Astrocyte (in vitro differentiated cells and primary cell): ENCODE measurements at places on chromosomes 2 and 18.

GRCh38 chr2:17594533-17595401 lies 54.3 kb downstream of the VSNL1 start:
- DNase-seq, result peak; percentile 84
- H3K27ac ChIP-seq, result peak overlapping the region; percentile 14
- no peak overlapping the region for H3K4me3 ChIP-seq
- H3K4me1 ChIP-seq, result peaks cover 9% of the 10 kb centered on the region

- H3K4me1 ChIP-seq, result no peaks in the 10 kb centered on the region
- H3K4me3 ChIP-seq, result no peak overlapping the region
- H3K27me3 ChIP-seq, result no peaks in the 10 kb centered on the region
- no peaks in the 10 kb centered on the region for H3K36me3 ChIP-seq
Measured at GRCh38 chr2:21567395-21567794, 443.6 kb downstream of the TDRD15 start.

GRCh38 chr18:50297621-50298442 lies 10.3 kb upstream of the CXXC1 start:
- no peak overlapping the region for H3K27ac ChIP-seq
- peak overlapping the region; percentile 70 for H3K4me3 ChIP-seq
- DNase-seq, result peak; percentile 65
- no peaks in the 10 kb centered on the region for H3K36me3 ChIP-seq
- peaks cover 23% of the 10 kb centered on the region for H3K27me3 ChIP-seq

DNA sequence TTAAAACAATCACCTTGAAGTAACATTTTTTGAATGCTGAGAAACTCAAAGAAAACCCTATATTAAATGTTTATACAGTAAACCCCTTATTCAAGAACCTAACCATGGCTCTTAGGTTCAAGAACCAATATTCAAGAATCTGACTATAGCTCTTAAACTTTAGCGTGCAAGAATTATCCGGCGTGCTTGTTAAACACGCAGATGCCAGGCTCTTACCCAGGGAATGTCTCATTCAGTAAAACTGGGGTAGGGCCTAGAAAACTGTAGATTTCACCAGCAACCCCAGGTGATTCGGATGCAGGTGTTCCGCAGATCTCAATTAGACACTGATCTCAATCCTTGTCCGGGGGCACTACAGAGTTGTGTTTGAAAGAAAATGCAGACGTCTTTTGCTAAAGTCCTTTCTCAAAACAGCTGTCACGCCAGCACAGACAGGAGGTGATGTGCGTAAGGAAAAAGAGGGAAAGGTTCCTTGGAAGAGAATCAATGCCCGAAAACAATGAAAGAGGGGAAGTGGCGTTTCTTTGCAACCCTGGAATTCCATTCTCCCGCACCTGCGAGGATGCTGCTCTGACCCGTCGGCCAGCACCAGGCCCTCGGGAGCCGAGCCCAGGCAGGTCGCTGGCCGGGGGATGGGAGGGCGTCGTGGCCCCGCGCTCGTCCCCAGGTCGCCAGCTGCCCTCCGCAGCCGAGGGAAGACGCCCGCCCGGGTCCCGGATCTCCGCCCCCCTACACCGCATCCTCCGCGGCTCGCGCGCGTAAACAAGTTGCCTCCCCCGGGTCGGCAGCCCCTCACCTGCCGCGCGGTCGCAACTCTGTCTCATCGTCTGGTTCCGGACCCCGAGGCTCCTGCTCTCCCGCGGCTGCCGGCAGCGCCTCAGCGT lies 851 bp downstream of the EIF2AK3 start:
- H3K4me3 ChIP-seq, result peak overlapping the region; percentile 89
- H3K4me1 ChIP-seq, result peaks cover 19% of the 10 kb centered on the region
- H3K27ac ChIP-seq, result peak overlapping the region; percentile 84
- DNase-seq, result no peak

GRCh38 chr2:234536178-234536965 lies 39.5 kb upstream of the ARL4C start:
- H3K36me3 ChIP-seq, result no peaks in the 10 kb centered on the region
- H3K27ac ChIP-seq, result no peak overlapping the region
- H3K4me3 ChIP-seq, result no peak overlapping the region
- no peaks in the 10 kb centered on the region for H3K4me1 ChIP-seq
- peaks cover 4% of the 10 kb centered on the region for H3K27me3 ChIP-seq
- no peak for DNase-seq

DNA sequence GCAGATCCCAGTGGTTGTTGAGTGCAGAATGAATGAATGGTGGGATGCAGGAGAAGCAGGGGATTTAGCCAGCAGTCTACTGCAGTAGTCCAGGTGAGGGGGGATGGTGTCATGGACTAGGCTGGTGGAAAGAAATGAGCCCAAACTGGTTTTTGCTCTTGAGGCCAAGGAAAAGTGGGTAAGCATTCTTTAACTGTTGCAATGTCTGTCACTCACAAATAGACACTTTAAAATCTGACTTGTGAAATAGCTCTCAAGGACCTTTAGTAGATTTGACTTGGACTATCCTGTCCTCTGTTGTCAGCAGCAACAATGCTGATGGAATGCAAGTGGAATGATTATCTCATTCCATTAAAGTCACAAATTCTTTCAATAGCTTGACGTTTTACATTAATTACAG lies 37.5 kb upstream of the STK17B start:
- no peak for DNase-seq
- no peak overlapping the region for H3K4me3 ChIP-seq
- no peak overlapping the region for H3K27ac ChIP-seq
- H3K27me3 ChIP-seq, result no peaks in the 10 kb centered on the region
- H3K36me3 ChIP-seq, result no peaks in the 10 kb centered on the region
- peaks cover 7% of the 10 kb centered on the region for H3K4me1 ChIP-seq

GRCh38 chr2:175030380-175031271 lies 25.4 kb upstream of the CHN1 start:
- no peak overlapping the region for H3K4me3 ChIP-seq
- no peaks in the 10 kb centered on the region for H3K36me3 ChIP-seq
- peak; percentile 10 for DNase-seq
- H3K27me3 ChIP-seq, result no peaks in the 10 kb centered on the region
- H3K27ac ChIP-seq, result no peak overlapping the region

DNA sequence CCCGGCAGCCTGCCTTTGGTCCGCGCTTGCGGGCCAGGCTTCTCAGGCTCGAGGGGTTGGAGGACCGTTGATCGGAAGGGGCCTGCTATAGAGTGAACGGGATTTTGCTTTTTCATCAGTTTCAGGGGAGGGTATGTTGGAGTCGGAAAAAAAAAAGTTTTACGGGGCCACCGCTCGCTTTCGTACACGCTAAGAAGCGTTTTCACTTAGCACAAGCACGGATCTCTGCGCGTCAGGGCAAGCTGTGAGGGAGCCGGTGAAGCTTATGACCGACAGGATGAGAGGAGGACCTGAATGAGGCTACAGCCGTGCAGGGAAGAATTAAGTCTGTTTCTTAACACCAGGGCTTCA lies 443 bp downstream of the CPSF3 start:
- peaks cover 21% of the 10 kb centered on the region for H3K4me1 ChIP-seq
- H3K27me3 ChIP-seq, result no peaks in the 10 kb centered on the region
- peak overlapping the region; percentile 87 for H3K27ac ChIP-seq
- H3K36me3 ChIP-seq, result no peaks in the 10 kb centered on the region
- no peak for DNase-seq

DNA sequence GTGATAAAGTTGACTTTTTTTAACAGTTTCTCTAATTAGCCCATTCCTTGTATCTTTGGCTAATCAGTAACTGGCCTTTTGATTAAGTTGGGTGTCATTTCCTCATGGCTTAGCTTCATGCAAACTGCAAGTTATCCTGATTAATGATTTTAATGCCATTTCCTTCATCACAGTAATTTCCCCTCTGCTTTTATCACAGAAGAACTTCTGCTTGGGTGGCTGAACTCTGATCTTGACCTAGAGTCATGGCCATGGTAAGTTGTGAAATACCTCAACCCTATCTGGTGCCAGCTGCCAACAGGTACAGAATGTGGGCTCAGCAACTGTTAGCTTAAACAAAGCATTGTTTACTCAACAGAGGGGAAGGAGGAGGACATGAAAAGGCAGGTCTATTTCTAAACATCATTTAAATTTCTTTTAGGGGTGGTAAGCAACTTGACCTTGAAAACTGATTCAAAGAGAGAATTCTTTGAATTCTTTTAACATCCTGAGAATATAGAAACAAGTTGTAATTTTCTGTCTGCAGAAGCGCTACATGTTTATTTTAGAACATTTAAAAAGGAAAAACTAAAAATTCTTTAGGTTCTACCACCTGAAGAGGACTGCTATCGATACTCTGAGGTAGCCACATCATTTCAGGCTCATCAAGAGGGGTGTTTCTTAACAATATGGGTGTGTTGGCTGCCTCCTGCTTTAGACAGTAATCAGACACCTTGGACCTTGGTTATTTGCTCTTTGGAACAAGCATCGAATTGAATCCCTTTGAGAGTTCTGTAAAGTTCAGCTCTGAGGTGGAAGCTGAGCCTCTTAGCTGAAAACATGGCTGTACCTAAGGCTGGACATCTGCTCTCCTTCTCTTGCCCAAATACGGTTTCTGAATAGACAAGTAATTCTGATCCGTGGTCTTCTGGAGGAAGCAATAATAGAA lies 39.7 kb downstream of the ANXA4 start:
- H3K4me3 ChIP-seq, result no peak overlapping the region
- H3K27me3 ChIP-seq, result no peaks in the 10 kb centered on the region
- no peaks in the 10 kb centered on the region for H3K36me3 ChIP-seq
- peaks cover 4% of the 10 kb centered on the region for H3K4me1 ChIP-seq
- no peak overlapping the region for H3K27ac ChIP-seq
- no peak for DNase-seq

DNA sequence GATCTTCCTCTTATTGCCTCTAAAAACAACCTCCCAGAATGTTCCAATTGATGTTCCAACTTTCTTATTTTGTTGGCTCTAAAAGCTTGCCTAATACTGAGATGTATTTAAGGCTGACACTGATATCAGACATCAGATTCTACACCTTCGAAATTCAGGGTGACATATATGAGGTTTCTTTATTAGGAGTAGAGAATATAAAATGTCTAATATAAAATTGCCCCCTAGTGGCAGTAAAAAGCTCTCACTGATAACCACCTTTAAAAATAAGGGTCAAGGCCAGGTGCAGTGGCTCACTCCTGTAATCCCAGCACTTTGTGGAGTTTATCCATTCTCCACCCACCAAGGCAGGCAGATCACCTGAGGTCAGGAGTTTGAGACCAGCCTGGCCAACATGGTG lies 789.7 kb upstream of the SLC39A10 start:
- H3K27ac ChIP-seq, result no peak overlapping the region
- no peaks in the 10 kb centered on the region for H3K36me3 ChIP-seq
- no peak for DNase-seq
- H3K4me3 ChIP-seq, result no peak overlapping the region
- no peaks in the 10 kb centered on the region for H3K4me1 ChIP-seq

DNA sequence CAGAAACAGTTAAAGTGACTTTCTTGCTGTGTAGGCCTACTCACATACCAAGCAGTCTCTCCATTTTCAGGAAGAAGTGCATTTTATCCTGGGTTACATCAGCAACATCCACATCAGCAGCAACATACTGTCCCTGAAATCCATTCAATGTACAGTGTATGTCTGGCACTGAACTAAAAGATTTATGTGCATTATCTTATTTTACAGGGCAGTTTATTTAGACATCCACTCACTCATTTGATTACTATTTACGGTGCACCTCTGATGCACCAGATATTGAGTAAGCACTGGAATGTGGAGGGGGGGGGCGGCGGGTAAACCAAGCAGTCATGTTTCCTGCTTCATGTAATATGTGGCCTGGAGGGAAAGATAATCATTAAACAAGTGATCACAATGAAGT lies 1128.2 kb downstream of the BCL11A start:
- H3K4me3 ChIP-seq, result no peak overlapping the region
- H3K27me3 ChIP-seq, result no peaks in the 10 kb centered on the region
- no peaks in the 10 kb centered on the region for H3K36me3 ChIP-seq
- no peak for DNase-seq

GRCh38 chr2:215680605-215681598 lies 245.0 kb upstream of the FN1 start:
- peak overlapping the region; percentile 89 for H3K27ac ChIP-seq
- H3K27me3 ChIP-seq, result no peaks in the 10 kb centered on the region
- DNase-seq, result peak; percentile 100
- H3K36me3 ChIP-seq, result no peaks in the 10 kb centered on the region
- H3K4me3 ChIP-seq, result no peak overlapping the region

DNA sequence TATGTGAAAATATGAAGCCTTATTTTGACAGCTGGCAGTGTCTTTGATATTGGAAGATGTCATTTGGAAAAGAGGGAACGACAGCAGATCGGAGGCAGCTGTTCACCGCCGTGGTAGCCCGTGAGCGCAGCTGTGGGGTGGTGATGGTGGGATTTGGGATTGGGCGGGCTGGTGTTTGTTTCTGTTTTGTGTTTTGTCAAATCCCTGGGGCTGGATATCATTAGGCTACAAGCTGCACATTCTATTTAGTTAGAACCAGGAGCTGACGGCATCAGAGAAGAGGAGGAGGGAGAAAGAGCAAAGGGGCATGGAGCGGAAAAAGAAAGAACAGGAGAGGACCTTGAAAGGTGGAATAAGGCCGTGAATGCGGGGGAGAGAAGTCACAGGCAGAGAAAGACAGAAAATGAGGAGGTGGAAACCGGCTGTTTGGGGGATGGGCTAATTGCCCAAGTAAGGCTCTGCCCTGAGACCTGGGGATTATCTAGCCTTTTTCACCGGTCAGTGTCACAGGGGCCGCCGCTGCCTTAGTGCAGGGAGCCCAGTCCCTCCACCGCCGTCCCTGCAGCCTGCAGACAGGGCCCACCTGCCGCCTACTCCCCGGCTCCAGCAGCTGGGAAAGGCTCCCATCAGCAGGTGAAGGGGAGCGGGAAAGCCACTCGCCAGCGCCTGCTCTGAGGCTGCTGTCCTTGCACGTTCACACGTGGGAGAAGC lies 88.0 kb downstream of the ZCCHC2 start:
- peak overlapping the region; percentile 17 for H3K4me3 ChIP-seq
- H3K36me3 ChIP-seq, result no peaks in the 10 kb centered on the region
- no peaks in the 10 kb centered on the region for H3K4me1 ChIP-seq

DNA sequence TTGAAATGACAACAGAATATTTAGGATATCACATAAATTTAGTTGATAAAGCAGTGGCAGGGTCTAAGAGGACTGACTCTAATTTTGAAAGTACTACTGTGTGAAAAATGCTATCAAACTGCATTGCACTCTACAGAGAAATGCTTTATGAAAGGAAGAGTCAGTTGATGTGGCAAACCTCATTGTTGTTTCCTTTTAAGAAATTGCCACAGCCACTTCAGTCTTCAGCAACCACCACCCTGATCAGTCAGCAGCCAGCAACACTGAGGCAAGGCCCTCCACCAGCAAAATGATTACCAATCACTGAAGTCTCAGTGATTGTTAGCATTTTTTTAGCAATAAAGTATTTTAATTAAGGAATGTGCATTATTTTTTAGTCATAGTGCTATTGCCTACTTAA lies 488.7 kb upstream of the SLC39A10 start:
- H3K27ac ChIP-seq, result no peak overlapping the region
- no peak for DNase-seq
- H3K36me3 ChIP-seq, result no peaks in the 10 kb centered on the region
- no peak overlapping the region for H3K4me3 ChIP-seq

GRCh38 chr2:11227595-11227994 lies 72.3 kb downstream of the SLC66A3 start:
- H3K4me1 ChIP-seq, result no peaks in the 10 kb centered on the region
- no peak for DNase-seq
- H3K27me3 ChIP-seq, result no peaks in the 10 kb centered on the region
- no peak overlapping the region for H3K4me3 ChIP-seq
- no peak overlapping the region for H3K27ac ChIP-seq
